ENCODE measurements at places on chromosomes 7 and 10.

GRCh38 chr10:125709553-125710474 lies 9.7 kb upstream of the EDRF1 start:
- DNase-seq: no peak

GRCh38 chr7:48782511-48782910 lies 141.8 kb upstream of the CDC14C start:
- no peak for DNase-seq

GRCh38 chr7:111005445-111005844 lies 85.5 kb upstream of the LRRN3 start:
- no peak for DNase-seq

GRCh38 chr10:34711500-34711899 lies 103.6 kb downstream of the PARD3 start:
- DNase-seq: no peak

GRCh38 chr7:138297526-138297925 lies 162.5 kb upstream of the TRIM24 start:
- DNase-seq: no peak

DNA sequence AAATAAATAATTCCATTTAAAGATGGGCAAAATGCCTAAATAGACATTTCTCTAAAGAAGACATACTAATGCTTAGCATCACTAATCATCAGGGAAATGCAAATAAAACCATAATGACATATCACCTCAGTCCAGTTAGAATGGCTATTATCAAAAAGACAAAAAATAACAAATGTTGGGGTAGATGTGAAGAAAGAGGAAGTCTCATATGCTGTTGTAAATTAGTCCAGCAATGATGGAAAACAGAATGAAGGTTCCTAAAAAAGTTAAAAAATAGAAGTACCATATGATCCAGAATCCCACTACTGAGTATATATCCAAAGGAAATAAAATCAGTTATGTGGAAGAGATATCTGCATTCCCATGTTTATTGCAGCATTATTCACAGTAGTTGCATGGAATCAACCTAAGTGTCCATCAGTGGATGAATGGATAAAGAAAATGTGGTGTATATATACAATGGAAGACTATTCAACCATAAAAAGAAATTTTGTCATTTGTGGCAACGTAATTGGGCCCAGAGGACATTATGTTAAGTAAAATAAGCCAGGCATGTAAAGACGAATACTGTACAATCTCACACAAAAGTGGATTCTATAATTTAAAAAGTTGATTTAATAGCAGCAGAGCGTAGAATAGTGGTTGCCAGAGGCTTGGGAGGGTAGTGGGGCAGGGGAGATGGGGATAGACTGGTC lies 52.0 kb downstream of the TCAF1 start:
- DNase-seq: no peak

- no peak for DNase-seq
Observed at GRCh38 chr10:24382045-24382444, 173.1 kb downstream of the KIAA1217 start.

GRCh38 chr7:55574051-55574717 lies 1.9 kb upstream of the VOPP1 start:
- no peak for DNase-seq

DNA sequence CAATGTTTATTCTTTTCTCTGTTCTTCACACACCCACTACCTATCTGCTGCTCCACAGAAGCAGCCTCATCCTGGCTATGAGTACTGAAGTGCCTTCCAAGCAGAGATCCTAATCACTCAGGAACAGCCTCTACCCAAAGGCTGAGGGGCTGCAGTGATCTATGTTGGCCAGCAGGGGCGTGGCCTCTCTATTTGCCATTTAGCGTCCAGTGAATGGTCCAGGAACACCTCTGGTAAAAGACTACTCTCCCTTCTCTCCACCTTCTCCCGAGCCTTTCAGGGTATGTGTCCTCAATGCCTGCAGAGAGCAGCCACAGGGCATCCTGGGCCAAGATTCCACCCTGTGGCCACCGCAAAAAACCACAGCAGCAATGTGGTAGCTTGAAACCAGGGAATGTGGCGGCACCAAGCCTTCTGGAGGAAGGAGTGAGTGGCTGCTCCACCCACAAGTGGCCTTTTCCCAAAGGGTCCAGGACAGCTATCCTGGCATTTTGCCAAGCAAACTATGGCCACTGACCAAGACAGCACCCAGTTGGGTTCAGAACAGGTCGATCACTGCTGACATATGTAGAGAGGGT lies 70.9 kb downstream of the SYPL1 start:
- DNase-seq: no peak

- no peak for DNase-seq
Observed at GRCh38 chr7:65239707-65240352, 133.8 kb upstream of the ZNF92 start.

GRCh38 chr10:15181576-15182156 lies 13.2 kb upstream of the NMT2 start:
- DNase-seq: no peak

DNA sequence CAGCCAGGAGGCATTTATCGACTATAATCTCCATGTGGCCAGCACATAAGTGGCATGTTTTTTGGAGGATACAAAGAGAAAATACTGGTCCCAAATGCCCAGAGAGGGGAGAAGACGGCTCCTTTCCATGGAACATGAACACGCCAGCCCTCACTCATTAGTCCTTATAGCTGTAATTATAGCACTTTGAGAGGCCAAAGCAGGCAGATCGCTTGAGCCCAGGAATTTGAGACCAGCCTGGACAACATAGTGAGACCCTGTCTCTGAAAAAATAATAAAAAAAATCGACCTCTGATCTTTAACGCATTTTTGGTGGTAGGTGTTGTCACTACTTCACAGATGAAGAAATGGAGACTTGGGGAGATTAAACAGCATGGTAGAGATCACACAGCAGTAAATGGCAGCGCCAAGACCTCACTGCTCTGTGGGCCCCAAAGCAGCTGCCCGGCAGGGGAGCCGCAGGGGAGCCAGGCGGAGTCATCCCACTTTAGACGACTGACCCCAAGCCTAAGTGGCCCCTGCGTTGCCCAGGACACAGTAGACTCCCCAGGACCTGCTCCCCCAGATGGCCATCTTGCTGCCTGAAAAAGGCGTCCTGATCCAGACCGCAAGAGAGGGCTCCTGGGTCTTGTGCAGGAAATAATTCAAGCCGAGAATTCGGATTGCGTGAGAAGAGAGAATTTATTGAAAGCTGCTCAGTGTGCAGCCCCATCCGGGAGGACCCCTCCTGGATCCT lies 21.2 kb upstream of the PRKAG2 start:
- no peak for DNase-seq

- no peak for DNase-seq
Observed at GRCh38 chr10:105650306-105650705, 1009.2 kb downstream of the SORCS3 start.

DNA sequence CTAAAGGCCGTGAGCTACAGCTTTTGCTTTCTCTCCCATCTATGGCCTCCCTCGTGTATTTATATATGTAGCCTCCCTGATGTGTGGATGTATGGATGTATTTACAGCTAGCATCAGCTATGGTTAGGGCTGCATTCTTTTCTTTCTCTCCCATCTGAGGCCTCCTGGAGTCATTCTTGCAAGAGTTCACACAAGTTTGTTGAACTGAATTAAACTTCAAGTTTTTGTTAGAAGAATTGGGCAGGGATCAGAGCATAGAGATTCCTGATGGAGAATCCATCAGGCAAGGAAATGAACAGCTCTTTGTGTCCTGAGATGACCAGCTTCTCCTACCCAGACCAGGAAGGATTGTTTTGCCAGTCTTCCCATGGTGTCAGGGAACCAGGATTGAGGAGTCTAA lies 60.3 kb downstream of the AHCYL2 start:
- DNase-seq: no peak

DNA sequence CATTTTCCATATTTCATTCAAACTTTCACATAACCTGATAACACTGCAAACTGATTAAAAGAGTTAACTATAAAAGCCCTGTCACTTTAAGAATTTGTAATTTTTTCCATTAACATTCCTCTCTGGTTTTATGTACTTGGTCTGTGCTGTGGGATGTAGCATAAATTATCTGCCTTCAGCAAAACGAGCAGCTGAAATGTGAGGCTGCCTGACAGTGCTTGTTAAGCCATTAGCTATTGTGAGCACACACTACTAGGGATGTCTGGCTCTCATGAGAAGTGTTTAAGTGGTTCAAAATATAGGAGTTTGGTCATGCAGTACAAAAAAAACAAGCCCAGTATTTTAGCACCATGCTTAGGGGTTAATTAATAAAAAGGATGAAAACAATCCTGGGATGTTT lies 63.0 kb downstream of the HOXA1 start:
- DNase-seq: no peak

DNA sequence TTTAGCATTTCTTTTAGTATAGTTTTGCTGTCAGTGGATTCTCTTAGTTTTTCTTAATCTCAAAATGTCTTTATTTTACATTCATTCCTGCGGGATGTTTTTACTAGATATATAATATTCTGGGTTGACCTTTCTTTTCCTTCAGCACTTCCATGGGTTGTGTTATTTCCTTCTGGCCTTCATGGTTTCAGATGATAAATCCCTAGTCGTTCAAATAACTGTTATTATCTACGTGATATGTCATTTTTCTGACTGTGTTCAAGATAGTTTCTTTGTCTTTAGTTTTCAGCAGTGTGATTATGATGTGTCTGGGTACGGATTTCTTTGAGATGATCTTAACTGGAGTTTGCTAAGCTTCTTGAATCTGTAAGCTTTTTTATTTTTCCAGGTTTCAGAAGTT lies 75.7 kb upstream of the ELN start:
- DNase-seq: no peak

- no peak for DNase-seq
Observed at GRCh38 chr7:99190359-99191009, 17.4 kb downstream of the KPNA7 start.

- peak; percentile 96 for DNase-seq
Observed at GRCh38 chr7:69588773-69589172, 9.5 kb upstream of the AUTS2 start.

DNA sequence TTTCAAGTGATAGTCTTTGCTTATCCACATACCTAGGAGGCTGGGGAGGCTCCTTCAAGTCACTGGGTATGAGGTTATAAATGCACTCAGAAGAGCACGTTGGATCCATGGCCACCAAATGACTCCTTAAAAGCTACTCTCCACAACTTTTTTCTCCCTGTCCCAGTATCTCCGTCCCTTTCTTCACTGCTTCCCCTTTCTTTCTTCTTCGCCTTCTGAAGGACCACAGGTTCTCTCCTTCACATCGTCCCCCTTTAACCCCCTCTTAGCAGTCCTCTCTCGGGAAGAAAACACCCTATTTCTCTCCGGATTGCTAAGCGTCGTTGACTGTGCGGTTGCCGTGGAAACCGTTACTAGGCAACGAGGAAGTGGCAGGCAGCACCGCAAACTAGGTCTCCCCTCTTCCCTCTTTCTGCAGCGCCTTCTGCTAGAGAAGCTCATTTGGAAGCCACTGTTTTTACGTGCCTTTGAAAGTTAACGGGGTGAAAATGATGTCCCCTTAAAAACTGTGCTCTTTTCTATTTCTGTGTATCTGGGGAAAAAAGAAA lies at the start of gene ENKUR:
Gene ENKUR (minus strand): TSS at position 331 of the 548 bp plus-strand sequence. CDS start 222 bp downstream, at position 109.
- DNase-seq: peak; percentile 91

All from globus pallidus (tissue), 1 donor.